Endothelial cell of umbilical vein (primary cell): ENCODE measurements at places on chromosomes 5 and 9.

DNA sequence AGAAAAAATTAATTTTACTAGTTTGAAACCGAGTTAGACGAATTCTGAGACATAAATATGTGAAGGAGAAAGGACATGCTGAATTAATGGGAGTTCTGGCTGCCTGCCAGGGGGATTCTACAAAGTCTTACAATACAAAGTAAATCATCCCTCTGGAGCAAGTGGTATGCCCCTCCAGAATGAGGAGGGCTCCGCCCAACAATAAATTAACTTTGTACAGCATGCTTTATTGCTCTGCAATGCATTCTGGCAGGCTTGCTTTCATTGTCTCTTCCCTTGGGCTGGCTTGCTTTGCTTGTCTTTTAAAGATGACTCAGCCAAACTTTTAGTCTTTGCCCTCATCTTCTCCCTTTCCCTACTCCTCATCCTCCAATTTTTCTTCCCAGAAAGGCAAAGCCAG lies 11.7 kb upstream of the PCDHB1 start:
- H3K27me3 ChIP-seq = no peaks in the 10 kb centered on the region
- no peak overlapping the region for H3K27ac ChIP-seq
- H3K4me1 ChIP-seq = no peaks in the 10 kb centered on the region
- no peak for DNase-seq
- H3K36me3 ChIP-seq = no peaks in the 10 kb centered on the region

- no peak for DNase-seq
- H3K4me1 ChIP-seq = no peaks in the 10 kb centered on the region
- H3K27me3 ChIP-seq = no peaks in the 10 kb centered on the region
- H3K27ac ChIP-seq = no peak overlapping the region
- no peaks in the 10 kb centered on the region for H3K36me3 ChIP-seq
- H3K4me3 ChIP-seq = no peak overlapping the region
Observed at GRCh38 chr9:20144197-20144596, 355.4 kb upstream of the SLC24A2 start.

DNA sequence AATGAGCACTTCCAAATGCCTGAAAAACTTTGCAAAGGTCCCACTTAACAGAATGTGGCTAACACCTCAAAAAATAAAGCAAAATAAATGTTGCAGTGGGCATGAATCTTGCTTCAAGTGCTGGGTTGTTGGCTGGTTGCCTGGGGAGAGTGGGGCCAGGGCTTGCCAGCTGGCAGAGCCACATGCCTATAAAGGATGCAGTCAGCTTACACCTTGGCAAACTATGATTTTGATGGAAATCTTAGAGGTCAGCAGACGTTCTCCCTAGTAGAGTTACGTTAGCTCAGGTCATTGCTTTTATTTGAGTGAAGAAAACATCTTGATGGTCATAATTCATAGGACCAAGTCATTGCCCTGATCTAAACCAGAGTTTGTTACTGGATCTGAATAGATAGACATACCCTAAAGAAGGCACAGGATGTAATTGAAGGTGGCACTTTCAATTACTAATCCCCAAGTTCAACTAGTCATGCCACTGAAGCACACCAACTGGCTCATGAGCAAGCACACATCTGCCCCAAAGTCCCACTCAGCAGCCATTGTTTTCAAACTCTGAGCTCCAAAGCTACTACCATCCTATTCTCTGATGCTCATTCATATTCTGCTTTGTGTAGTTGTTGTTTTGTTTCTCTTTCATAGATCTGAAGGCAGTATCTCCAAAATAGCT lies 51.2 kb upstream of the ZSWIM6 start:
- H3K27me3 ChIP-seq = no peaks in the 10 kb centered on the region
- peak; percentile 55 for DNase-seq
- peaks cover 32% of the 10 kb centered on the region for H3K4me1 ChIP-seq
- peak overlapping the region; percentile 16 for H3K27ac ChIP-seq

GRCh38 chr9:103816146-103816545 lies 278.0 kb upstream of the SMC2 start:
- H3K4me3 ChIP-seq = no peak overlapping the region
- no peak overlapping the region for H3K27ac ChIP-seq
- H3K4me1 ChIP-seq = no peaks in the 10 kb centered on the region
- H3K36me3 ChIP-seq = no peaks in the 10 kb centered on the region
- no peaks in the 10 kb centered on the region for H3K27me3 ChIP-seq

GRCh38 chr5:72137826-72138409 lies 30.6 kb downstream of the MAP1B start:
- H3K27me3 ChIP-seq = no peaks in the 10 kb centered on the region
- H3K4me3 ChIP-seq = no peak overlapping the region
- peaks cover 85% of the 10 kb centered on the region for H3K4me1 ChIP-seq
- peak overlapping the region; percentile 24 for H3K27ac ChIP-seq

DNA sequence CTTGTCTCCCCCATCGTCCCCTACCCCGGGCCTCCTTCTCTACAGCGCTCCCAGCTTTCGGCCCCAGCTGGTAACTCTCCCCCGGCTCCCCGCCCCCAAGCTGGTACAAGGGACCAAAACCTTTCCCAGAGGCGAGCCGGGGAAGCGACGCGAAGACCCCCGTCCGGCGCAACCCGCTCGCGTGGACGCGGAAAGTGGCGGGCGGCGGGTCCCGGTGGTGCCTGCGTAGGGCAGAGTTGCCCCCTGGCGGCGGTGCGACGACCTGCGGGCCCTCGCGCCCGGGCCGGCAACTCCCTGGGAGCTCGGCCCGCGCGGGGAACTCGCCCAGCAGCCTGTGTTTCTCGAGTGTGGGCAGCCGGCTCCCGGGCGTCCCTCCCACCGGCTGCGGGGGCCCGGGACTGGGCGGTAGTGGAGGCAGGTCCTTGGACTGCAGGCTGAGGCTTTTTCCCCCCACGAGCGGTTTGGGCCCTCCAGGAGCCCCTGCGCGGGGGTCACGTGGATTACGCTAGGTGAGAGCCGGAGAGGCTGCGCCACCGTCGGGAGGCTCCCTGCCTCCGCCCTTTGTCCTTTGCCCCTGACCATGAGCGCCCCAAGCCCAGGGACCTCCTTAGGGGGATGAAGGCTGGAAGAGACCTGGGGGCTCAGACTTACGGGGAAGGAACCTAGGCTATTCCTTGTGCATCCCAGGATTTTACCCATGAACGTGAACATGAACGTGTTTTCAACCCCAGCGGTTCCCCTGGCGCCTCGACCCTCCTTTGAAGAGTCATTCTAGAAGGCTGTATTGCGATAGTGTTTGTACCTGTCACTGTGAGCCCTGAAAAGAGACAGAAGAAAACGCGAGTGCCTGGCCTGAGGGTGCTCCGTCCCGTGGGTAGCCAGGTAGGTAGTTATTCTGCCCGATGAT lies 2.9 kb upstream of the FOXD1 start:
- DNase-seq = peak; percentile 22
- H3K36me3 ChIP-seq = no peaks in the 10 kb centered on the region
- H3K4me1 ChIP-seq = peaks cover 7% of the 10 kb centered on the region
- H3K27ac ChIP-seq = no peak overlapping the region

DNA sequence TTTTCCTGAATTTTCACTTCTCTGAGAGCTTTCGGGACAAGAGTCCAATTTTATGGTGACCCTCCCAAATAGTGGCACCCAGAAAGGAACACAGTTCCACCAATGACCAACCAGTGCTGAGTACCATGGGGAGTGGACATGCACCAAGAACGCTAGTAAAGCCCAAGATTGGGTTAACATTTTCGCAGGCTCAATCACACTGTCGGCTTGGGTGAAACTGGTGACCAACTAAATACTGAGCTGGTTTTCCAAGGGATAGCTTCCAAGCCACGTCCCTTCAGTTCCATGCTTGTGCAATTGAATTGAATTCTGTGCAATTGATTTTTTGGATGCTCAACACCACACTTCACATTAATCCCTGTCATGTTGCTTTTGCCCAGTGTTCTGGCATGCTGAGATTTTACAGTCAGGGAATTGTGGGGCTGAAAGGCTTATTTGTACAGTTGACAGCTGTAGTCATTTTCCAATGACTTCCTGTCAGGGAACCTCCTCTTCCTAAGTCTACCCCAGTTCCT lies 37.6 kb upstream of the TRMT10B start:
- no peak overlapping the region for H3K27ac ChIP-seq
- H3K36me3 ChIP-seq = no peaks in the 10 kb centered on the region
- H3K27me3 ChIP-seq = peaks cover 4% of the 10 kb centered on the region
- DNase-seq = no peak
- no peak overlapping the region for H3K4me3 ChIP-seq

GRCh38 chr5:15384176-15384575 lies 115.8 kb upstream of the FBXL7 start:
- peaks cover 3% of the 10 kb centered on the region for H3K27me3 ChIP-seq
- H3K4me1 ChIP-seq = no peaks in the 10 kb centered on the region
- DNase-seq = no peak
- H3K27ac ChIP-seq = no peak overlapping the region

- no peaks in the 10 kb centered on the region for H3K4me1 ChIP-seq
- no peak for DNase-seq
- H3K27me3 ChIP-seq = no peaks in the 10 kb centered on the region
- no peak overlapping the region for H3K27ac ChIP-seq
Observed at GRCh38 chr9:11318946-11319345, 706.1 kb upstream of the PTPRD start.
